ENCODE measurements at places on chromosomes 7 and 10.

DNA sequence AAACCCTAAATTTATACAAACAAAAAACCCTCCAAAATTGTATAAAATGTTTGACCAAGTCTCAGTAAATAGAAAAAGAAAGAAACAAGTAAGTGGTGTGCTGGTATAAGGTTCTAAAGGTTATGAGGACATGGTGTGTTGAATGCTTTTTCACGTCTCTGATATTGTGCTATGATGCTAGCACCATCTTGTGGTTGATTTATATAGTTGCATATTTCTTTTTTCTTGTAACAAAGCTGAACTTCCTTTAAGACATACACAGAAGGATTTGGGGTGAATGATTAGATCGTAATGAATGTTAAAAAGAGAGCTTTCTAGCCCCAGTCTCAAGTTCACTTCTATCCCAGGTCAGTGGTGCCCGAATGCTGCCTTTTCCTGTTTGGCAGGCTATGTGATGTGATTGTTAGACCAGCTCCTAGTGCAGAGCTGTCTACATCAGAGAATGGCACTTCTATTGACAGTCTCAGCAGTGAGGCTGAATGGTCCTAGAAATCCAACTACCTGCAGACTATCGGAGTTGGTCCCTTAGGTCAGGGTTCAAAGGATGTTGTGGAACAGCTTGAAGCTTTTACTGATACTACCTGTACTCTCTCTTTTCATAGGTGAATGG lies 25.0 kb downstream of the VTI1A start:
- no peak for DNase-seq

GRCh38 chr10:100567249-100567648 lies 31.5 kb downstream of the HIF1AN start:
- no peak for DNase-seq

GRCh38 chr10:30055226-30055662 lies 4.1 kb downstream of the JCAD start:
- DNase-seq: no peak

DNA sequence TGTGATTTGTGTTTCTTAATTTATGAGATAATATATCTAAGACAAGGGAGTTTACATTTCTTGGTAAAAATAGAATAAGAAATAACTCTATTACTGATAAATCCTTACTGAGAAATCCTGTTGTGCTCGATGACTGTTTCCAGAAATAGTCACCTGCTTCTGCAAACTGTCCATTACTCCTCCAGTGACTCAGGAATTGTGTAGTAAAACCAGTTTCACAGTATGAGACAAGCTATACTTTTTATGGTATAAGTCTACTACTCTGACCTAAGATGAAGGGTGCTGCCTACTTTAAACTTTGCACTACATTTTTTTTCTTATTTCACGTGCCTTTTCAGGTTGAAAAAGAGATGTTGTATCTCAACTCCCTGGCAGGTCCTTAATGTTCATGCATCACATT lies 6.8 kb upstream of the ANKRD22 start:
- no peak for DNase-seq

DNA sequence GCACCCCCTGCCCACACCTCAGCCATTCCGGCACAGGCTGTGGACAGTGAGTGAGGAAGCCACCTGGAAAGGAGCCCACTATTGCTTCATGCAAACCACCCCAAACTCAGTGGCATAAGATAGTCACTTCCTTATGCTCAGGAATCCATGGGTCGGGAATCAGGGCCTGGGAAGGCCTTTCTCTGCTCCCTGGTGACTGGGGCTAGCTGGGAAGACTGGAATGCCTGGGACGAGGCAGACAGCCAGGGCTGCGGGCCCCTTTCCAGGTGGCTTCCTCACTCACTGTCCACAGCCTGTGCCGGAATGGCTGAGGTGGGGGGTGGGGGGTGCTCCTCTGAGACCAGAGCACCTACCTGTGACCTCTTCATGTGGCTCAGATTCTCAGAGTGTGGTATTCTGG lies 74.1 kb upstream of the GRB10 start:
- DNase-seq: no peak

DNA sequence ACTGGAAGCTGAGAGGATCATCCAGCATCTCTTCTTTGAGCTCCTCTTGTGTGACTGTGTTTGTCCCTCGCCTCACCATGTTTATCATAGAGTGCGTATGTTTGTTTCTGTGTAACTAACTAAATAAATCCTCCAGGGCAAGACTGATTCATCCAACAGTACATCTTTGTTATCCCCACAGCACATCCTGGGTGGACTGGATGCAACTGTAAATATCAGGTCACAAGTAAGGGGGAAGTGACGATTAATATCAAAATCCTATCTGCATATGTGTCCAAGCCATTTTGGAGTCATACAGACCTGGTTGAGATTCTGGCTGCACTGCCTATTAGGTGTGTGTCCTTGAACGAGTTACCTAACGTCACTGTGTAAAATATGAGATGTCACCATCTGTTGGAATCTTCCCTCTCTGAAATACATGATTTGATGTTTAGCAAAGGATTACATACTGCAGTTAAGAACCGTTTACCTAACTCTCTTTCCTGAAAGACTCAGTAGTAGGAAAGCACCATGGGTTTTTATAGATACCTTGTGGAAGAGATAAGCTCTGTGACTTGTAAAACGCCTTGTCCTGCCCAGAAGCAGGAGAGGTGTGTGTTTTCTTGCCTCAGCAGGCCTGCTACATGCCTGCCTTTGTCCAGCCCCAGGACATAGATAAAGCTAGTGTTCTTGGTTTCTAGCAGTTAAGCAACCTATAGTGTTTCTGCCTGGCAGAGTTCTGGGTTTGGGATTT lies 25.8 kb downstream of the WBP1L start:
- no peak for DNase-seq

GRCh38 chr10:124307591-124307990 lies 111.1 kb downstream of the OAT start:
- no peak for DNase-seq

DNA sequence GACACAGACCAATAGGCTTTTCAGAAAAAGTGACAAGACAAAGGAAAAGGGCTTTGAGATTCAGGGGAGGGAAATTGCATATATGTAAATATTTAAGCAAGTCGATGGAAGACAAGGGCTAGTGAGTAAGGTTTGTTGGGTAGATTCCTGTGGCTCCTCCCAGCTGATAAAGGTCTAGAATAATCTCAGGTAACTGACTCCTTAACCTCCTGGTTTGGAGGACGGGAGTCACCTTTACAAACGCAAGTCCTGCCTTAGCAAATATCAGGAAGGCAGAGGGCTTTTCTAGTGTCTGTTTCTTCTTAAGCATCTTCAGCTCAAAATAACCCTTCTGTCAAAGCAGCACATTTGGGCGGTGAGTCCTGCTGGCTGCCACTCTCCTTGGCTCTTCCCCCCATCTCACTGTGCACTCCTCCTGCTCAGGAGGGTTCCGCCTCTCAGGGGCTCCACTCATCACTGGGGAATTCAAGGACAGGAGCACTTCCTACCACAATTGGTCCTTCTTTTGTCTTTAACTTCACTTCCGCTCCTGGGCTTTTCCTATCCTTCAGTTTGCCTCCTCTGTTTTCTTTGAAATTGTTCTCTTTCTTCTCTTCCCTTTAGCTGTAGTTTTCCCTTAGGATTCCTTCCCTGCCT lies 496.3 kb upstream of the KLF6 start:
- no peak for DNase-seq

DNA sequence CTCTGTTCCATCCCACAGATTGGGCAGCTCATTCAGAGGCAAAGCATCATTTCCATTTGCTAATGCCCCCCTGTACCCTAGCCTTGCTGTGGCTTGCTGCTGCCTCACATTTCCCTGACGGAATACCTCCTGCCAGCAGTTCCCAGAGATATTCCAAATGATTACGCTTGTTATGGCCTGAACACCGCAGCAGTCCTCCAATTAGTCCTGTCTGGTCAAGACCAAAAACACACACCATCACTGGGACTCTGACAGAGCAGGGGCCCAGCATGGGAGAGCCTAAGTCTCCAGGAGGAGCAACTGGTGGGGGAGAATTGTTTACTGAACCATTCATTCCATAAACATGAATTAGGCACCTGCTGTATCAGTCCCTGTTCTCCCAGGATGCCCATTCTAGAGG lies 6.1 kb downstream of the OGDHL start:
- DNase-seq: no peak

DNA sequence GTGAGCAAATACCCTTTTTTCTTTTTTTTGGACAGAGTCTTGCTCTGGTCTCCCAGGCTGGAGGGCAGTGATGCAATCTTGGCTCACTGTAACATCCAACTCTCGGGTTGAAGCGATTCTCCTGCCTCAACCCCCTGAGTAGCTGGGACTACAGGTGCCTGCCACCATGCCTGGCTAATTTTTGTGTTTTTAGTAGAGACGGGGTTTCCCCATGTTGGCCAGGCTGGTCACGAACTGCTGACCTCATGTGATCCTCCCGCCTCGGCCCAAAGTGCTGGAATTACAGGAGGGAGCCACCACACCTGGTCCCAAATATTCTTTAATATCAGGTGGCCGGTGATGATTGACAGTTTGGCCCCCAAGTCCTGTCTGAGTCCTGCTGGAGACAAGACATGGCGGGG lies 6.6 kb downstream of the LAT2 start:
- DNase-seq: no peak

DNA sequence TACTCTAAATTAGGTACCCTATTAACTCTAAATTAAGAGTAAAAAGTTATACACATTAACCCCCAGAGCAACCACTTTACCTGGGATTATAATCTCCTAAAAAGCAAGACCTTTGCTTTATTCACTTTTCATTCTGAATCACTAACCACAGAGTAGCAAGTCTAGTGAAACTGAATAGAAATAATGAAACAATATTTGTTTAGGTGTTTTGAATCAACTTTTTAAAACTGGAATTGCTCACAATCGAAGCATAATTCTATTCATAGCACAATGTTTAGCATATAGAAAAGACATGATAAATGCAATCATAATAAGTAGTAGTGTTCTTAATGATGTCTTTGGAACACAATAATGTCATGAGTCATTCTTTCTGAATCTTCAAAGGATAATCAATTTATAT lies 37.0 kb upstream of the CASD1 start:
- DNase-seq: no peak

DNA sequence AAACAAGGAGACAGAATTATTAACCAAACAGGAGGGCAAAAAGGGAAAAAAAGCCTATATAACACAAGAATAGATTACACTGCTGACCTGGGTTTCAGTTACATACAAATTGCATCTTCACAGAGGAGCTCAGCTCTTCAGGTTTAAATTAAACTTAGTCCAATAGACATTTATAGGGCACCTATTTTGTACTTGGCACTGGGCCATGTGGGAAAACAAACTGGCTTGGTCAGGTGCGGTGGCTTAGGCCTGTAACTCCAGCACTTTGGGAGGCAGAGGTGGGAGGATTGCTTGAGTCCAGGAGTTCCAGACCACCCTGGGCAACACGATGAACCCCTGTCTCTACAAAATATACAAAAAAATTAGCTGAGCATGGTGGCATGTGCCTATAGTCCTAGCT lies 62.3 kb upstream of the CCDC6 start:
- DNase-seq: no peak

GRCh38 chr10:65325913-65326312 lies 1599.9 kb upstream of the LRRTM3 start:
- DNase-seq: peak; percentile 69

DNA sequence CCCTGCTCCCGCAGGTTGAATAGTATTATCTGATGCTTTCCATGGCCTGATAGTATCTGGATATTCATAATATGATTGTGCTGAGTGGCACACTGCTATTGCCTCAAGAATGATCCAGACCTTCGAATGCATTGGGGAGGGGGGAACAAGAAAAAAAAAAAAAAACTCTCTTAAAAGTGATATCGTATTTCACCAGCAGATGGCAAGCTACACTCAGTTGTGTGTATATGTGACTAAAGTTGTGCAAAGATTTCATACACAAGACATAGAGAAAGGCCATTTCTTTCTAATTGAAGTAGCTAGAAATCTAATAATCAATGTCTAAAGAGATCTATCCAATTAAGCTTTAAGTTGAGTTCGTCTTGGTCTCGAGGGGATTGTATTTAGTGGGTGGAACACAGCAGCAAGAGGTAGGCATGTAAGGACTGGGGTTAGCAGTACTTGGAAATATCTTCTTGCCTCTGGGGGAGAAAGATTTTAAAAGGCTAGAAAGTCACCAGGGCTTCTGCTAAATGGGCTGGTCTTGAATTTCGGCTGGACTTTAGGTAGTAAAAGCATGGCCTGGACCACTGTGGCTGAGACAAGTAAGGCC lies 15.3 kb downstream of the SFRP4 start:
- peak; percentile 30 for DNase-seq

GRCh38 chr7:102875700-102876295 lies 37.0 kb upstream of the LRRC17 start:
- no peak for DNase-seq

DNA sequence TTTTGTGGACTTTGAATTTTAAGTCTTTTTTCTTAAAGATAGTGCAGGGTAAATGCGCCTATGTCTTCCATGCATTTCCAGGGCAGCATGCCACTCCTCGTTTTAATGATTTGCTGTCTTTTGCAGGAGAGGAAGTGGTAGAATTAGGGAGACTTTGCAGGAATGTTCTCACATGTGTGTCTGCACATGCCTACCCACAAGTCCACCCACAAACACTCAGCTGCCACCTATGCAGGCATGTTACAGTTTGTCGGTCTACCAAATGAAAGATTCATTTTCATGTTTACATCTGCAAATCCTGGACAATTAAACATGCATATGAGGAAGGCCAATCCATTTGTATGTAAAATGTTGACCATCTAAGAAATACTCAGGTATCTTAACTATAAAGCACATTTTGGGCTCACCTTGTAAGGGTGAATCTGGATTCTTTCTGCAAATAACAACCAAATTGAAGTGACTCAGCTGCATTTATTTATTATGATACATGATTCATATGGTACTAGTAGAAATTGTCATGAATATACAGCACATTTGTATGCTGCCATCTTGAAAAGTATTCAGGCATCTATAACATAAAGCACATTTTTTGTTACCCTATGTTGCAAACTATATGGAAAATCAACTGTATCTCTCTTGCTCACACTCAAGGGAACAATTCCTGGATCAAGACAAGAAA lies 4.7 kb upstream of the TEX36 start:
- DNase-seq: no peak

GRCh38 chr10:123635745-123636144 lies 30.4 kb upstream of the GPR26 start:
- DNase-seq: no peak

- DNase-seq: no peak
These were observed 1.7 kb upstream of the MYO1G start for GRCh38 chr7:44980393-44981034.

- no peak for DNase-seq
These were observed 149.3 kb downstream of the TCERG1L start for GRCh38 chr10:131162211-131162610.

DNA sequence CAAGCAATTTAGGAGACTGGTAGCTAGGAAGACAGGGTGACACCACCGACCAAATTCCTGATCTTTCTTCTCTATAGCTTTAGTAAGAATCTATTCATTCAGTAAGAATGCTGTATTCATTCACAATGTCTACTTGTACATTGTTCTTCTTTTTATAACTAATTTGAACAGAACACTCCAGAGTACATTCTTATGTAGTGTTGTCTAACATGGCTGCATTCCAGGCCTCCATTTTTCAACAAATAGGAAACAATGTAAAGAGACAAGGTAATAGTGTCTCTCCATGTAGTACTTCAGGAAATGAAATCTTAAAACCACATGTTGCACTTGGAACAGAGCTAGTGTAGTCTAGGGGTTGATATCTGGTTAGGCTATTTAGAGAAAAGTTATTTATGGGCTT lies 1.8 kb downstream of the VCL start:
- DNase-seq: peak; percentile 55

Measured in HAP-1 (cell line).